PC-9 (cell line): ENCODE measurements at places on chromosomes 7 and 10. TPM values are rescaled to one million over a fixed set of nuclear protein-coding genes. Genes with fewer than 3 reads are reported as not detected.

Gene ST8SIA6
- total RNA-seq: 0.60 and 2.1 TPM in 2 replicates

GRCh38 chr7:2806571-2806970, 37.5 kb downstream of the GNA12 start:
- H3K27me3 ChIP-seq: no peaks in the 10 kb centered on the region
- no peak for DNase-seq
- H3K27ac ChIP-seq: no peak overlapping the region
- no peak overlapping the region for H3K4me3 ChIP-seq
- no peaks in the 10 kb centered on the region for H3K36me3 ChIP-seq
- peaks cover 99% of the 10 kb centered on the region for H3K4me1 ChIP-seq

GRCh38 chr7:44102846-44103565, 1.1 kb upstream of the AEBP1 start:
- DNase-seq: no peak
- no peaks in the 10 kb centered on the region for H3K36me3 ChIP-seq
- no peak overlapping the region for H3K4me3 ChIP-seq
- 0 out of 2 replicates have a peak, but pooled peaks cover 7% of the 10 kb centered on the region for H3K4me1 ChIP-seq
- no peak overlapping the region for H3K27ac ChIP-seq

- no peaks in the 10 kb centered on the region for H3K36me3 ChIP-seq
- no peak for DNase-seq
- H3K4me1 ChIP-seq: peaks cover 9% of the 10 kb centered on the region
- peak overlapping the region; percentile 23; the same call in 1 of the 2 replicates for H3K4me3 ChIP-seq
Observed at GRCh38 chr7:28410628-28411531, 1.4 kb upstream of the CREB5 start.
